ENCODE measurements at places on chromosomes 2 and 18. TPM values are rescaled to one million over a fixed set of nuclear protein-coding genes. Genes with fewer than 3 reads are reported as not detected.

FBXO41 gene
- polyA plus RNA-seq: 2.6 TPM

CENPA gene
- polyA plus RNA-seq: 28.2 TPM

LYPD6B gene
- polyA plus RNA-seq: 5.8 TPM

CAVIN2 gene
- 2.6 TPM for polyA plus RNA-seq

CHST9 gene
- not detected for polyA plus RNA-seq

DYNC1I2 gene
- 83.9 TPM for polyA plus RNA-seq

UGT1A9 gene
- not detected for polyA plus RNA-seq

HMSD gene
- 10.7 TPM for polyA plus RNA-seq

REG3G gene
- polyA plus RNA-seq: not detected

TUBA3E gene
- polyA plus RNA-seq: not detected

SATB2 gene
- polyA plus RNA-seq: 0.57 TPM

NDC80 gene
- 22.2 TPM for polyA plus RNA-seq

BOLL gene
- polyA plus RNA-seq: not detected

GRP gene
- polyA plus RNA-seq: not detected

FAM124B gene
- polyA plus RNA-seq: not detected

CDH20 gene
- polyA plus RNA-seq: not detected

PLB1 gene
- polyA plus RNA-seq: 2.2 TPM

GREB1 gene
- 0.03 TPM for polyA plus RNA-seq

MOCOS gene
- polyA plus RNA-seq: 4.3 TPM

ITGB6 gene
- 31.2 TPM for polyA plus RNA-seq

HOXD12 gene
- not detected for polyA plus RNA-seq

GPR39 gene
- 8.0 TPM for polyA plus RNA-seq

CAPN14 gene
- 0.12 TPM for polyA plus RNA-seq

SPP2 gene
- not detected for polyA plus RNA-seq

LDLRAD4 gene
- polyA plus RNA-seq: not detected

LRP2 gene
- polyA plus RNA-seq: not detected

GBX2 gene
- 0.14 TPM for polyA plus RNA-seq

LOXHD1 gene
- not detected for polyA plus RNA-seq

EN1 gene
- not detected for polyA plus RNA-seq

All from foreskin keratinocyte (primary cell).